GF-D8 (cell line): ENCODE measurements at places on chromosomes 3 and 15.
A peak's percentile ranks its signal among the peaks of the same experiment; 100 is the strongest.

DNA sequence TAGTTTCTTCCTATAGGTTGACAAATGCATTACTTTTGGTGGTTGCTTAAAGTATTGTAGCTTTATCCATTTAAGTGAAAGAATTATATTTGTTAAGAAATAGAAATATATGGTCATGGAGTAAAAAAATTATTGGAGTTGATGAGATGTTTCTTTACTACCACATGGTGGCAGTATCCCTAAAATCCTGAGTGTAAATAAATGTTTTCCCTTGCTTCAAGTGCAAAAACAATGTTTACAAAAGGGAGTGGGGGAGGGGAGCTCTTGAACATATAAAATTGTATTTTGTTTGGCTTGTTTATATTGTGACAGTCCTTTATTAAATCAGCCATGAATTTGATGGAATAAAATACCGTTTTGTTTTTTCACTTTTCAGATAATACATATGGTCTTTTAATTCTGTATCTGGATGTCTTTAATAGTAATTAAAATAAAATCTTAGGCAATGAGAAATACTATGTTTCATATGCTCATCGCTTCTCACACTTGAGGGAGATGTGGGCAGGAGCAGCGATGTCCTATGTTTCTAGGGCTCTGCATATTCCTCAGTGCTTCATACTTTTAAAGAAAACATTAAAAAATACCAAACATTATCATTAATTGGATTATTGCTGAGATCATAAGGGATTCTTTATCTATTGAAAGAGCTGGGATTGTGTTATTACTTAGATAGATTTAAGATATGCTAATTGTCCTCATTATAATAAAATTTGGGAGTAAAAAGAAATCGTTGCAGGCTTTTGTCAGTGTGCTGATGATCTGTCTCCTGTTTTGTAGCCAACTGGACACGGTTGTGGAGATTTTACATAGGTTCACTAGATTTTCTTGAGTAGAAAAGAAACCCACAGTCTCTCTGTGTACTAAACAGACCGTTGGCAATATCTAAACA is 349.7 kb downstream of the TUSC7 start:
- DNase-seq, result no peak

DNA sequence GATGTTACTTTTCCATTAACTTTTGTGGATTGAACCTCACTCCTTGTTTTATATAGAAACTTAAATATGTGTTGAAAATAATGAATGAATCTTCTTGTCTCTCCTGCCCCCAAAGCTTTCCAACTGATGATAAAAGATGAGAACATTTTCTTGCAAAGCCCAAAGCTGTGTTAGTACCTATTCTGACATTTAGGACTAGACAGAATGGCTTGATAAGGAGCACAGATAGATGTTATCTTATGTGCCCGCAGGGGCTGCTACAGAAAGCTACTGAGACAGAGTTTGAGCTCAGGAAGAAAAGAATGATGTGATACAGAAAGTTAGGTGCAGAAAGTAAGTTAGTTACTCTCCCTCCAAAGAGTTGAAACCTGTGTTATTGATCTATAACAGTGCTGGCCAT is 109.4 kb upstream of the ATP11B start:
- no peak for DNase-seq

DNA sequence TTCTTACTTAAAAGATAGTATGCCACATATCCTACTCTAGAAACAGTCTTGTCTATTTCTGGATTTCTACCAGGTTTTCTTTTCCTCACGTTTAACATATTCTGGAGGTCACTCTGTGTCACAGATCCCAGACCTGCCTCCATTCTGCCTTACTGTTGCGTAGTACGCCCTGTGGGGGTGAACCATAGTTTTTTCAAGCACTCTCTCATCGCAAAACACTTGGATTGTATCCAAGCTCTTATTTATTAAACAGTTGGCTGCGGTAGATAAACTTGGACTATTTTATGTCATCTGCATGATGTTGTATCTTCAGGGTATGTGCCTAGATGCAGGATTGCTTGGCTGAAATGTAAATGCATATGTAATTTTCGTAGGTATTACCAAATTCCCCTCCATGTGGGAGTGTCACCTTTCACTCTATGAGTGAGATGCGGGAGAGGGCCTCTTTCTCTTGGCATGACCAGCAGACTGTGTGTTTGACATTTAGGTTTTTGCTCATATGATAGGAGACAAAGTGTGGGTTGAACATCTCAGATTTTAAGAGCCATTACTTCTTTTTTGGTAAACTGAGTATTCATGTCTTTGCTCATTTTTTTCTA is 55.8 kb downstream of the ABTB1 start:
- no peak for DNase-seq

DNA sequence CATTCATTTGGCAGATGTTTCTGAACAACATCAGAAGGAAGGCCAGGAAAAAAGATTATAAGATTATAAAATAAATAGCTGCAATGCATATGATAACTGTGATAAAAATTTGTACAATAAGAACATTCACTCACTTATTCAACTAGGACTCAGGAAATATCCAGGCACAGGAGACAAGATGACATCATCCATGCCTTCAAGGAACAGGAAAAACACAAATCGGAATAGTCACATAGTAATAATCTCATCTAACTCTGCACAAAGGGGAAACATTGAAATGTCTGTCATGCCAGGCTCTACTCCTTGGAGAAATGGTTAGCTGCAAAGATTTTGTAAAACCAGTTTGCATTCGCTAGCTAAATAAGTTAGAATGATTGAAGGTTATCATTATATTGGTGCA is 233.5 kb upstream of the AGTR1 start:
- no peak for DNase-seq

DNA sequence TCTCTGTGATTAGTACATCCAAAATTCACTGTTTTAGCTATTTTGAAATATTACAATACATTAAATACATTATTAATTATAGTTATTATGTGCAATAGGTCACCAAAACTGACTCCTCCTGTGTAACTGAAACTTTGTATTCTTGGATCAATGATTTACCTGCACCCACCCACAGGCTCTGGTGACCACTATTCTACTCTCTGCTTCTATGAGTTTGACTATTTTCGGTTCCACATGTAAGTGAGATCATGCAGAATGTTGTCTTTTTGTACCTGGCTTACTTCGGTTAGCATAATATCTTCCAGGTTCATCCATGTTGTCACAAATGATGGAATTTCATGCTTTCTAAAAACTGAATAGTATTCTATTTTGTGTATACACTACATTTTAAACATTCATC is 43.8 kb downstream of the SLC2A2 start:
- DNase-seq, result no peak

DNA sequence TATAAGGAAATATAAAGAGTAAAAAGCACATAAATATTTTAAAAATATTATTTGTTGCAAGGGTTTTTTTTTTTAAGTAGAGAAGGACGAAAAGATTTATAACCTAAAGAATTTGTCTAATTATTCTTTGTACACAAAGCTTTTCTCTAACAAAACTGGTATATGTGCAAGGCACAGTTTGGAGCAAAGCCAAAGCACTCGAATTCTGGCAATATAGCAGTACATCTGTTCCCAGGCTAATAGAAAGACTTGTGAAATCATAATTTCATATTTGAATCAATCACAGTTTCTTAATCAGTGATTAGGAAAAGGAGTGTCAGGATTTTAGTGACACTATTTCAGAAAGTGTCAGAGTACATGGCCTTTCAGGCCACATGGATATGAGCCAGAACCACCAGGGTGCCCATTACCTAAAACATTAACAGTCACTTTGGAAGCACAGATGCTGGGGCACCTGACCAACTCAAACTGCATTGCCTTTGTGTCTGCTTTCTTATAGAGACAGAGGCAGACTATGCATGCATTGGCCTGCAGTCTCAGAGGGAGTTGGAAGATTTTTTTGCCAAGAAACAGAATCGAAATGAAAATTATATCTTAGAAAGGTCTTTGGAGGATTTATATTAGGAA is 651.8 kb upstream of the SGO1 start:
- DNase-seq, result no peak

DNA sequence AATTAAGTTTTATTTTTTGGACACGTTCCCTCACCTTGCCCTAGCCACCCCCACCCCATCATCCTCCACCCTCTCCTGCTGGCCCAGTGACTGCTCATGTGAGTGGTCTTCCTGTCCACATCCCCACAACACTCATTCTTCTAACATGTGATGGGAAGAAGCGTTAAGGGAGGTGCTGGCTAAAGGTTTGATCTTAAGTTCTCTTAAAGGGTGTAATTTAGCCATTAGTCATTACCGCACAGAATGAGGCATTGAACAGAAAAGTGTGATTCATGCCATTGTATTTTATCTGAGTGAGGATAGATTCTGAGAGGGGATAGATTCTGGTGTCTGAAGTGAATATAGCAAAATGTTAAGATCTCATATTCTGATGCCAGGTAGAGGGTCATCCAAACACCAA is 272.9 kb upstream of the TPM1 start:
- DNase-seq, result no peak

DNA sequence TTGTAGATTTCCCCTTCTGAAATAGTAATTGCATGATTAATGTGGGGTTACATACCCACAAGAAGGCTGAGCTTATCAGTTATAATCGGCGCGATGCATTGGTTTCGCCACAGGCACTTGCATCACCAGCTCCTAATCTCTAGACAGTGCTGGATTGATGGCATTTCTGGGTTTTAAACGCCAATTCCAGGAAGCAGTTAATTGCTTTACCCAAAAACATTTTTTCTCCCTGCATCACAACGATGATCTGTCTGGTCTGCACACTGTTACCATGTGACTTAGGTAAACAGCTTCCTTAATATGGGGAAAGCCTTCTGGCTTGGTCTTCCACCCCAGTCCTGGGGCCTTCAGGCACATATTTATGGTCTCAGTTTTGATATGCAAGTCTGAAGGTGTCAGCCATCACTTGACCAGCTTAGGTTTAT is 70.0 kb upstream of the HEG1 start:
- DNase-seq, result peak; percentile 79

DNA sequence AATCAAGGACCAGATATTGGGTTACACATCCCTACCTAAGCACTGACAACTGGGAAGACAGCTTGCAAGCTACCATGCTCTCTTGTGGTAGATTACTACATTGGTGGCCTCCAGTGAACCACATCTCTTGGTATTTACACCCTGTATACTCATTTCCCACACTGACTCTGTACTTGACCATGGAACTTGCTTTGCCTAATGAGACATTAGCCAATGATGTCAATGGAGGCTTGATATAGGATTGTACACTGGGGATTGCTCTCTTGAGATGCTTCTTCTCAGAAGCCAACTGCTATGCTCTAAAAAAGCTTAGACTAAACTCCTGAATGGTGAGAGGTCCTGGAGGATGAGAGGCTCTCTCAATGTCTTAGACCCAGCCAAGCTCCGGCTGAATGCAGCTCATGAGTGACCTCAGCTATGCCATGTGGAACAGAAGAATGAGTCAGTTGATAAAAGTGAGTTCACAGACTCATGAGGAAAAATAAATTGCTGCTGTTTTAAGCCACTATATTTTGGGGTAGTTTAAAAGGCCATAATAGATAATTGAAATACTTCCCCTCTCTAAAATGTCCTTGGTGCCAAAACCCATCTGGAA is 61.5 kb upstream of the GALNT15 start:
- DNase-seq, result no peak

DNA sequence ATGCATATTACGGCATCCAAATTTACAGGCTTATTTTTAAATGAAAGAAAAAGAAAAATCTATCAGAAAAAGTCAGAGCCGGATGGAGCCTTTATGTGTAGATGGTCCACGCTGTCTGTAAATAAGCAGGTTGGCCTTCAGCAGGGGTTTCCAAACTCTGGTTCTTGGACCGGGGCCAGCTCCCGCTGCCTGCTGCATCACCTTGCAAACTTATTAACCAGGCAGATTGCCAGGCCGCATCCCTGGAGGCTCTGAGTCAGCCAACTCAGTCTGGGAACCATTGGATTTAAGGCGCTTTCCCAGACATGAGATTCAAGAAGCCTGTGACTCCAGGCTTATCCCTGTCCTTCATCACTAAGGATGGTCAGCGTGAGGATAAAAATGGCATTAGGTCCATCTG is 212.4 kb downstream of the OPA1 start:
- DNase-seq, result no peak

- no peak for DNase-seq
Observed at GRCh38 chr3:115785782-115786181, 162.5 kb downstream of the GAP43 start.

- DNase-seq, result no peak
Observed at GRCh38 chr3:120713262-120713661, 29.1 kb downstream of the RABL3 start.

GRCh38 chr3:164897342-164897741 is 181.0 kb downstream of the SI start:
- DNase-seq, result no peak

DNA sequence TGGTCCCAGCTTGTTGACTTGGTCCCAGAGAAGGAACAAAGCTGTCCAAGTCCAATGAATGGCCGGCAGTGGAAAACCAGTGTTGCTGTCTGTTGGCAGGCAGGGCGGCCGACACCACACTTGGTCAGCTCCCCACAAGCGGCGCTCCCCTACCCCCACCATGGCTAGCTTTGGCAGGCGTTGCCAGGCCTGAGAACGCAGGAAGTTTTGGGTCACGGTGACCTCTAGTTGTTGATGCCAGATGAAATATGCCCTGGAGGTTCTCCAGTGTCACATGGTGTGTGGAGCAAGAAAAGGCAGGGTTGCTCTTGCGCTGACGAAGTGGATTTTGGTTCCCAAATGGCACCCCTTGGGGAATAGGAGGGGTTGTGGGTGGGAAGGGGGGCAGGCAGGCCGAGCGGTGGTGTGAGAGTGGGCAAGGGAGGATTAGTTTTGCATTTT is 72.7 kb upstream of the TPRG1 start:
- no peak for DNase-seq

GRCh38 chr15:69393831-69394491 is 20.2 kb upstream of the KIF23 start:
- no peak for DNase-seq

GRCh38 chr3:149368674-149369497 is 8.6 kb downstream of the TM4SF1 start:
- DNase-seq, result no peak

DNA sequence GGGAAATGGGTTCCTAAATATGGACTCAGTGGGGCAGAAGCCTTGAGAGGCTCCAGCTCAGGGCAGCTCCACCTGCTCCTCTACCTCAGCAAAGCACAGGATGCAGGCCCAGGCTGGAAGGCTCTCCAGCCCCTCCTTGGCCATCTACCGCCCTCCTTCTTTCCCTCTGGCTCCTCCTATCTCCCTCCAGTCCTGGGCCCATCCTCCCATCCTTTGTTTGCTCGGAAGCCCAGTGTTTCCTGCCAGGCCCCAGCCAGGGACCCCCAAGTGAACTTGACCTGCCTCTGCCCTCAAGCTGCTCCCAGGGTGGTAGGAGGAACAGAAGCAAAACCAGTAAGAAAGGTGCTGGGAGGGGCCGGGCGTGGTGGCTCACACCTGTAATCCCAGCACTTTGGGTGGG is 20.1 kb downstream of the MAPKAPK3 start:
- DNase-seq, result no peak
